ENCODE measurements at places on chromosomes 1 and 21.

DNA sequence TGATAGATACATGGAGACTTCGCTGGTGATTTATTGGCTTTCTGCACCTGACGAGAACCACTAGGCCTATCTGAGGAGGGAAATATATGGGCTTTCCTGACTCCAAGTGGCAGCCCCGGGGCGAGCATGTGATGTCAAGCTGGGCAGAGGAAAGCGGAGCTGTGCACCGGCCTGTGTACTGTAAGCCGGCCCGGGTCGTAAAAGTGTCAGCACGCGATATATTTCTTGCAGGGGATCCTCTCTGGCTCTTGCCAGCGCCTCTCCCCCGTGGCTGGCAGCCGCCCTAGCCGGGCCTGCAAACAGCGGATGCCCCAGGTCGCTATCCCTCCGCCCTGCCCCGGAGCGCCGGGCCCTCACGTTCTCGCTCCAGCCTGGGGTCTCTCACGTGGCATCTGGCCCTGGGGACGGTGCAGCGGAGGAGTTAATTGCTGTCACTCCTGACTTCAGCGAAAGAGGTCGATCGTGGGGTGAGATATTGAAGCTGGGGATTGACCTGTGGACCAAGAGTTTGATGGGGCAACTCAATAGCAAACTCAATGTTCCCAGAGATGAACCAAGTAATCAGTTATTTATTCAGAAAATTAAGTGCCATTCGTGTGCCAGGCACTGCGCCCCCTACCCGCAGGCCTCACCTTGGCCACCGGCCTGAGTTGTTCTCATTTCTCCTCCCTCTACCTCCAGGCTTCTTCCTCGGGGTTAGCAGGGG lies 41.0 kb upstream of the HAO2 start:
- DNase-seq, result no peak

DNA sequence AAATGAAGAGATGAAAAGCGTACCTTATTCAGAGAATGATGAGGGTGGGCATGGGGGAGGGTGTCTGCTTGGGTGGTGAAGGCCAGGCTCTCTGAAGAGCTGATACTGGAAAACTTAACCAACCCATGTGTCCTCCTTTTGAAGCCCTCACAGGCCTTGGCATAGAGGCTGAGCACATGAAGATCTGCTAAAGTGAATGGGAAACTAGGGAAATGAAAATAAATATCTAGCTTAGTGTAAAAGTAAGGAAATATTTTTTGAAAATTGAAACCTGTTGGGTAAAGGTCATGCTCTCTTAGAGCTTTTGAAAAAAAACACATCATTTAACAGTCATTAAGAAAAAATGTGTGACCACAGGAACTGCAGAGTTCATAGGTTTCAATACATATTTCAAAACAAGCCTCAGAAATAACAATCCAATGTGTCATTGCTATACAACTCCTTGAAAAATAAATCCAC lies 40.5 kb upstream of the RALGPS2 start:
- DNase-seq, result no peak

DNA sequence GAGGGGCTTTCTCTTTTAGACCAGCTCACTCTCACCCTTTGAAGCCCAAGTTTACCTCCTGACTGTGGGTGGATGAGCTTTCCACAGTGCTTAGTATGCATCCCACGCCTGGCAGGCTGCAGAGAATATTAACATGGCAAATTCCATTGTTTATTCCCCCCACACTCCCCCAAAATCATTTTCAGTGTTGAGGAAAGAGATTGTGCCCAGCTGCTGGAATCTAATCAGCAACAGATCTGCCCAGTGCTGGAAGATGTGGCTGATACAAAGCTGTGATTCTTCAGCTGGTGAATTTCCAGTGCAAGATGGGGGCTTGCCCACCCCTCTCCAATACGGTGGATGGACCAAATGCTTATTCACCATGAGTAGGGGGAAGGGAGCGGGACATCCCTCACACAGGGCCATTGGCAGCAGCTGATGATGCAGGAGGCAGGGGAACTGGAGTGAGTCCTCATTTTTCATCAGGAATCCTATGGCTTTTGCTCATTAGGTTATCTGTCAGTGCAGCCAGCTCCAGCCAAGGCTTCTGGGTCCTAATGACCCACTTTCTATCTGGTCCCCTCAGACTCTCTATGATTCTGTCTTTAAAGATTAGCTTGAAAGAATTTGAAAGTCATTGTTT lies 39.7 kb upstream of the KCNA3 start:
- DNase-seq, result no peak

GRCh38 chr1:30562559-30562958 lies 160.8 kb downstream of the MATN1 start:
- no peak for DNase-seq

GRCh38 chr1:12475530-12475934 lies 142.5 kb downstream of the DHRS3 start:
- no peak for DNase-seq

- DNase-seq, result peak; percentile 63
Measured at GRCh38 chr1:183470147-183470960, 1.9 kb upstream of the SMG7 start.

DNA sequence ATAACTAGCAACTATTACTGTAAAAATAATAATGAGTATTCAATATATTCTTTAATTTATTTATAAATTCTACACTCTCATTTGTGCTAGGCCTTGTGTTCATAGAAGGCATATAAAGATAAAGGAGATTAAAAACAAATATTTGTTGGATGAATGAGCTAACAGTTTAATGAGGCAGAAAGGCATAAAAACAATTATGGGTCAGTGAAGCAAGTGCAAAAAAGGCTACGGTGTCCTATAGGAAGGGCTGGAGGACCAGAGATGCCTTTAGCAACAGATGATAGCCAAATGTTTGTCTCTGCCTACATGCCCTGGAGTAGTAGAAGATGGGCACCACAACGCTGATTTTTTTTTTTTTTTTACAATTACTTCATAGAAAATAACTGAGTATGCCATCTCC lies 45.7 kb downstream of the PTGS2 start:
- no peak for DNase-seq

GRCh38 chr21:14762734-14763694 lies 216.9 kb upstream of the SAMSN1 start:
- no peak for DNase-seq

DNA sequence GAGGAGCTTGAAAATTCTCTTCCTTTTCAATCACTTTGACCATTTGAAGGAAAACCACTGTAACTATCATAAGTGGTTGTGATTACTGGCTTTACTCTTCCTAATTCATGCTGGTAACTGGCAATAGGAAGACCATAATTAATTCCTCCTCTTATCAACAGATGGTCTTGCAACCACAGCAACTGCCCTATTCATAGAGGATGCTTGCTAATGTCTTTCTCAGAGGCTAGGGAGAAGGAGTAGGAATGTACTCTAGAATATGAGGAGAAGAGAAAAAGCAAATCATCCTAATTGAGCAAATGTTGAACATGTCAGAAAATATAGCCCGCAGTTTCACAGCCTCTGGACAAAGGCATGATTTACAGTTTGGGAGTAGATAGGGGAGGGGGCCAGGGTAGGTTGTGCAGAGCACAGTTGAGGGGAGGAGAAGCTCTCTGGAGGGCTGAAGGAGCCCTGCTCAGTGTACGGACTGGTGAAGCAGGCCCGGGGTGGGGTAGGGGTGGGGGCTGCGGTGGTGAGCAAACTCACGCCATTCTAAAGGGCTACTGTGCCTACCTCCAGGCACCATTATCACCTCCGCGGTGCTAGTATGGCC lies 192.9 kb downstream of the PCP4 start:
- DNase-seq, result no peak

- DNase-seq, result no peak
Measured at GRCh38 chr1:184910005-184910404, 64.3 kb downstream of the NIBAN1 start.

GRCh38 chr1:156876281-156876680 lies 15.6 kb downstream of the NTRK1 start:
- DNase-seq, result no peak

- DNase-seq, result no peak
Measured at GRCh38 chr1:24383381-24383940, 30.1 kb downstream of the STPG1 start.

DNA sequence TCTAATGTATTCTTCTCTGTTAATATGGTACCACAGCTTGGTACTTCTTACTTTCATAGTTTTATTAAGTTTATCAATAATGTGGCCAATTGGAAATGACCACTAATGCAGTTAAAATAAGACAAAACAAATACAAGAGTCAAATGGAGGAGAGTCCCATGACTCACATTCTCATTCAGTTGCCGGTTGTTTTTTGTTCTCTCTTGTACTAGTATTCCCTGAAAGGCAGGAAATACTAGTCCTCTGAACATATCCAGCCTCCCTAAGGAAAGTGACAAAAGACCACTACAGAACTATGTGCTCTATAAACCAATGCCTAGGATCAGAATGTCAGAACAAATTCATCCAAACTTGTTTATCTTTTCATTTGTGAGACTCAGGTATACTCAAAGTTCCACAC lies 165.2 kb upstream of the SAMSN1 start:
- DNase-seq, result no peak

- DNase-seq, result no peak
Measured at GRCh38 chr1:202210385-202210784, 16.8 kb downstream of the LGR6 start.

GRCh38 chr1:66334318-66334717 lies 199.6 kb upstream of the SGIP1 start:
- no peak for DNase-seq

GRCh38 chr1:114691061-114691460 lies 4.3 kb downstream of the AMPD1 start:
- no peak for DNase-seq

- no peak for DNase-seq
Measured at GRCh38 chr1:232249339-232249738, 380.6 kb downstream of the SIPA1L2 start.

DNA sequence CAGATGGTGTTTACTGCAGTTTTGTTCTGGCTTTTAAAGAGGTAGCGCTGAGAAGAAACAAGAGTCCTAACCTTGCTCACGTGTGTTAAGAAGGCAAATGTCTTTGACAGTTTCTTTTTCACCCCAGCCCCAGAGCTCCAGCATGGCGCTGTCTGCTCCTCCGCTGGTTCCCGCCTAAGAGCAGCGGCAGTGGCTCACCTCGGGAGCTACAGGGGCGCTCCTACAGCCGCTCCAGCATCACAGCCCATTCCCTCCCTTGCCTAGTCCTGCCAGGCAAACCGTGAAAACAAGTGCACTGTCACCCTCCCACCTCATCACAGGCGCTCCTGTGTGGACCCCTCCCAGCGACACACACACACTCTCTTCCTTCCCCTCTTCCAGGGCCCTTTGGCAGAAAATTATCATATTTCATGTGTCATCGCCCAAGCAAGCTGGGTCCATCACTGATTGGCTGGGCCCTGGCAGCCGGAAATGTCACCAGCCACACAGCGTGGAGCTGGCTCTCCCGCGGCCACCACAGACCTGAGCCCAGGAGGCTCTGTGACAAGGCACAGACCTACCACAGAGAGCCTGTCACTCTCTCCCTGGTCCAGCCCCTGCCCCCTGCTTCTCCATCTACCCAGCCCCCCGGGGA lies 1.2 kb upstream of the HIVEP3 start:
- peak; percentile 40 for DNase-seq

DNA sequence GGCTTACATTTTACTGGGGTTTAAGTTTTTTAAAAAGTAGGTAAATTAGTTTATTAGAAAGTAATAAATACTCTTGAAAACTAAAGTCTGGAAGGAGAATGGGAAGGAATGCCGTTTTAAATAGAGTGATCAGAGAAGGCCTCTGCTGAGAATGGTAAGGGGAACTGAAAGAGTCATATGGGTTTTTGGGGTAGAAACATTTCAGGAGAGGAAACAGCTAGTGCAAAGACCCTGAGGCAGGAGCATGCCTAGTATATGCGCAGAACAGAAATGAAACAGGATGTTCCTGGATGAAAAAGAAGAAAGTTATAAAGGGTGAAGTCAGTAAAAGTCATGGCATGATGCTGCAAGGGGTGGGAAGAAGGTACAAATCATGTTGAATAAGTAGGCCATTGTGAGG lies 38.9 kb downstream of the ZC3H11B start:
- no peak for DNase-seq

- no peak for DNase-seq
Measured at GRCh38 chr1:115543247-115543646, 98.5 kb upstream of the VANGL1 start.

- DNase-seq, result no peak
Measured at GRCh38 chr1:156198831-156199349, 5.0 kb downstream of the SLC25A44 start.

- no peak for DNase-seq
Measured at GRCh38 chr1:197595304-197595904, 179.9 kb downstream of the DENND1B start.

- DNase-seq, result no peak
Measured at GRCh38 chr1:230091473-230092231, 24.6 kb downstream of the GALNT2 start.

DNA sequence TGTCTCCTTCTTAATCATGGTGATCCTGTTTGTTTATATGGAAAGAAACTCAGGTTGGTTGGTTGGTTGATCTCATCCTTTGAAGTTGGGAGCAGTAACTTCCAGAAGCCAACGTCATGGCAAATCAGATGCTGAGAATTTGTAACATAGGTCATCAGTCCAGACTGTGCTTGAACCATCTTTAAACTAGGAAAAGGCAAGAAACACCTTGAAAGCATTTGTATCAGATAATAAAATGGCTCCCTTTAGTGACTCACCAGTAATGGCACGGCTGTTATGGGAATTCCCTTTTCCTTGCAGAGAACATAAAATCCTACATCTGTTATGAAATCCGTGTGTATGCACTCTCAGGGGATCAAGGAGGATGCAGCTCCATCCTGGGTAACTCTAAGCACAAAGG lies 58.1 kb downstream of the SERBP1 start:
- no peak for DNase-seq

DNA sequence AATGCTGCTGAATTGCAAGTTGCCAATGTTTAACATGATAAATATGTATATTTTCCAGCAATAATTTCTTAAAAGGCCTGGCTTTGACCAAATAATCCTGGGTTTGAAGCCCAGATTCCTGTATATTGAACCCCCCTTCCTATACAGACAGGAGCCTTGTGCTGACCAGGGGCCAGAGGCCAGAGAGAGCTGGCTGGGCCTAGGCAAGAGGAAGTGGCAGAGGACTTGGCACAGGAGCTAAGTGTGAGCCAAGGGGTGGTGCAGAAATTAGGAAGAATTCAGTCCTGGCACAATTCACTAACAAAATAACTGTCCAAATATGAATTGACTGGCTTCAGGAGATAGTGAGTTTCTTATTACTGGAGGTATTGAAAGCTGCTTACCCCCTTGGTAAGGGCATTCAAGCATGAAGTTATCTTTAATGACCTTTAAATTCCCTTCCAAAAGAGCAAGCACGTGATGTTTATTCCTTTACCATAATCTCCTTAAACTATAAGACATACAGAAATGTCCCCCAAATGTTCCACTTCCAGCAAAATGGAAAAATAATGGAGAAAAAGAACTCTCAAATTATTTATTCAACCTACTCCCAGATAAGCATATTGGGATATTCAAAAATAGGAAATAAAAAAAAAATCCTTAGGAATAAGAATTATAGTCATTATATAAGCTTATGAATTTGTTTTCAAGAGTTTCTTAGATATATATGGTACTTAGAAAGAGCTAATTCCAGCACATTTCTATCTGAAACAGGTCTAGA lies 26.6 kb downstream of the NIBAN1 start:
- DNase-seq, result no peak

- DNase-seq, result no peak
Measured at GRCh38 chr1:24266998-24267397, 52.2 kb upstream of the GRHL3 start.

Measured in anterior cingulate cortex (tissue), 58 donors.